ENCODE measurements at places on chromosomes 13 and 19.

- peak; percentile 19 for DNase-seq
Observed at GRCh38 chr13:110416131-110417025, 109.3 kb downstream of the COL4A2 start.

DNA sequence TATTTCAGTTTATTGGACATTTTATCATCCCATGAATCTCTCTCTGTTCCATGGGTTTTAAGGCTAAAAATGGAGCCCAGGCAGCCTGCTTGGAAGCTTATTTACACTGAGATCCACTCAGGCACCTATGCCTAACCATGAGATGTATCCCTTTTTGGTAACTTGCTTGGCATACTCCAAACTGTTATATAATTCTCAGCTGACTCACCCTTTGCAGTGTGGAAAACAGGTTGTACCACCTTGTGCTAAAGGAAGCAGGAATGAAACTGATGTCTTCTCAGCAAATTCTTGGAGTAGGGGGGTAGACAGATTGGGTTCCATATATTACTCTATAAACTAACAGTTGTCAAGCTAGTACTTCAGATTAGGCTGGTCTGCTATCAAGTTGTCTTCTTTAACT is 483.6 kb downstream of the KLF5 start:
- no peak for DNase-seq

DNA sequence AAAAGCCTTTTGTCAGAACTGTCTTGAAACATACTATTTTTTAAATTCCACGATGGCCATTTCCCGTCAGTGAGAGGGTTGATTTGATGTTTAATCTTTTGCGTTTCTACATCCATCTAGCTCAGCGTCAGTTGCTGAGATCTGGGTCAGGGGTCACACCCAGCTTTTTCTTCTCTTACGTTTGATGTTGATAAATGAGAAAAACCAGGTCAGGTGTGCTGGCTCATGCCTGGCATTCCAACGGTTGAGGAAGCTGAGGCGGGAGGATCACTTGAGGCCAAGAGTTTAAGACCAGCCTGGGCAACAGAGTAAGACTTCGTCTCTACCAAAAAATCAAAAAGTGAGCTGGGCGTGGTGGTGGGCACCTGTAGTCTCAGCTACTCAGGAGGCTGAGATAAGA is 168.9 kb downstream of the PTPRS start:
- DNase-seq, result no peak

DNA sequence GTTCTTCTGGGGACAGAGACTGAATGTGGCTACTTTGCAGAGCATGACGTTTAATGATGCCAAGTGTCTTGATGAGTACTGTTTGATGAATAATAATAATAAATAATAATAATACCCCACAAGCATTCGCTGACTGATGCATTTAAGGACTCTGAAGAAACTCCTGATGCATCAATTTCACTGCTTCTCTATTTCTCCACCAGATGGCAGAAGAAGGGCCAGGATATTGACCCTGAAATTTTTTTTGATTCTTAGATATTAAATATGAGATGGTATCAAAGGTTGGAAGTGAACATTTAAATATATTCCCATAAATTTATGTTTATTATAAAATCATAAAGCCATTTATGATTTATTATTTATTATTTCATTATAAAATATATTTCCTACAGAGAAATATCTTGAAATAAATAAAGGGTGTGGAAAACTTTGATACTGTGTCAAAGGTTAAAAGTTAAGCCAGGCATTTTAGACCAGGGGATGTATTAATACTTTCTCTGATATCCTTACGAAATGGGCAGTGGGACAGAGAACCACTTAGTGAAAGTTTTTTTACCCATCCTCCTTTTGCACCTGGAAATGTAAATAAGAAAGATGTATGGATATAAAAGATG is 170.9 kb downstream of the LACC1 start:
- peak; percentile 53 for DNase-seq
